Bronchus fibroblast of lung (primary cell): ENCODE measurements at places on chromosomes 4 and X. TPM values are rescaled to one million over a fixed set of nuclear protein-coding genes. Genes with fewer than 3 reads are reported as not detected.

ZCCHC18 gene
- 0.34 and 0.59 TPM in 2 replicates for total RNA-seq

HMGN5 gene
- 0.17 and 0.45 TPM in 2 replicates for total RNA-seq

H2BW2 gene
- total RNA-seq = not detected in 2 replicates

CLGN gene
- 5.1 and 5.9 TPM in 2 replicates for total RNA-seq

TBC1D9 gene
- total RNA-seq = 12.8 and 15.5 TPM in 2 replicates

FRAS1 gene
- 0.17 and 0.30 TPM in 2 replicates for total RNA-seq

NUDT11 gene
- total RNA-seq = 8.8 and 10.4 TPM in 2 replicates

USP51 gene
- 0.67 and 1.0 TPM in 2 replicates for total RNA-seq

STPG2 gene
- total RNA-seq = not detected in 2 replicates

BANK1 gene
- 0.15 and 0.17 TPM in 2 replicates for total RNA-seq

TCEAL6 gene
- total RNA-seq = not detected in 2 replicates

HHIP gene
- 3.0 and 3.9 TPM in 2 replicates for total RNA-seq

ATP8A1 gene
- 0.45 and 0.50 TPM in 2 replicates for total RNA-seq

NIPAL1 gene
- total RNA-seq = under 0.01 and 0.50 TPM in 2 replicates

HSD17B13 gene
- total RNA-seq = under 0.01 TPM in 1 of 2 replicates, not detected in the other

ARHGAP24 gene
- total RNA-seq = 8.1 and 8.8 TPM in 2 replicates

ODAPH gene
- total RNA-seq = not detected in 2 replicates

RAB41 gene
- total RNA-seq = not detected in 2 replicates

GAGE12F gene
- not detected in 2 replicates for total RNA-seq

TRMT44 gene
- 11.9 and 13.2 TPM in 2 replicates for total RNA-seq

SLC4A4 gene
- total RNA-seq = 1.5 and 2.2 TPM in 2 replicates

TMPRSS11F gene
- total RNA-seq = not detected in 2 replicates

APOO gene
- 20.5 and 23.0 TPM in 2 replicates for total RNA-seq

FAM47A gene
- not detected in 2 replicates for total RNA-seq

TXK gene
- total RNA-seq = not detected in 2 replicates

PGRMC1 gene
- 195 and 220 TPM in 2 replicates for total RNA-seq

LIMCH1 gene
- 0.34 and 2.2 TPM in 2 replicates for total RNA-seq

SOWAHB gene
- not detected in 2 replicates for total RNA-seq

RGN gene
- 1.0 and 1.5 TPM in 2 replicates for total RNA-seq

PPBP gene
- total RNA-seq = 0.34 TPM in 1 of 2 replicates, not detected in the other

PLP1 gene
- total RNA-seq = under 0.01 and 1.5 TPM in 2 replicates

CYLC1 gene
- not detected in 2 replicates for total RNA-seq
